ENCODE measurements at places on chromosomes 7 and 10. TPM values are rescaled to one million over a fixed set of nuclear protein-coding genes. Genes with fewer than 3 reads are reported as not detected.

The SPDYE6 gene
- not detected for total RNA-seq

The INPP5F gene
- 7.0 TPM for total RNA-seq

The SIRT1 gene
- total RNA-seq: 6.6 TPM

The SORBS1 gene
- total RNA-seq: 3.4 TPM

The C10orf62 gene
- 0.41 TPM for total RNA-seq

The FZD8 gene
- total RNA-seq: 26.5 TPM

The LOXL4 gene
- total RNA-seq: 0.72 TPM

The MYO1G gene
- not detected for total RNA-seq

The ARHGEF5 gene
- 8.7 TPM for total RNA-seq

The MGAM2 gene
- not detected for total RNA-seq

The ADAM8 gene
- 2.9 TPM for total RNA-seq

The PAOX gene
- 12.1 TPM for total RNA-seq

The TMEM184A gene
- total RNA-seq: 13.4 TPM

The ENTPD1 gene
- total RNA-seq: 0.03 TPM

The ZNF425 gene
- total RNA-seq: 2.9 TPM
